Hematopoietic multipotent progenitor cell treated with erythropoietin and hydrocortisone succinate and interleukin-3 and kit ligand, for 4 days (in vitro differentiated cells): ENCODE measurements at places on chromosomes 3 and 15.

DNA sequence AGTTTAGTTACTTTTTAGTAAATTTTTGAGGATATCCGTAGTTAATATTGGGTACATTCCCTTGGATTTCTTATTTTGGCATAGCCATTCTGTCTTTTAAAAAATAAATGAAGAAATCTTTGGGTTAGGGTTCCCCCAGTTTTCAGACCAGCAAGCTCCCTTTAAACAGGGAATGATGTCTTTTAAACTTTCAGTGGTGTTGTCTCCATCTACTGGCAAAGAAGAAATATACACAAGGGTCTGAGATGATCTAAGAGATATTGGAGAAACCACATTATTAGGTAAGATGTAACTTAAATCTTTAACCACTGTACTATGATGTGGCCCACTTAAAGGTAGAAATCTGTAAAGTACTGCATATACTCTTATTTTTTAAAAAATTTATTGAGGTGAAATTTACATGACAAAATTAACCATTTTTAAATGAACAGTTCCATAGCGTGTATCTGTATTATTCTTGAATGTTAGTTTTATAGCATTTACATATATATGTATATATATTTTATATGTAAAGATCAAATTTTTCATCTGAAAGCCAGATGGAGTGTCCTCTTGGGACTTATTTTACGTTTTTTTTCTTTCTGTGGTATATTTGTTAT, 35.1 kb upstream of the EIF3J start:
- peak; percentile 77 for DNase-seq

DNA sequence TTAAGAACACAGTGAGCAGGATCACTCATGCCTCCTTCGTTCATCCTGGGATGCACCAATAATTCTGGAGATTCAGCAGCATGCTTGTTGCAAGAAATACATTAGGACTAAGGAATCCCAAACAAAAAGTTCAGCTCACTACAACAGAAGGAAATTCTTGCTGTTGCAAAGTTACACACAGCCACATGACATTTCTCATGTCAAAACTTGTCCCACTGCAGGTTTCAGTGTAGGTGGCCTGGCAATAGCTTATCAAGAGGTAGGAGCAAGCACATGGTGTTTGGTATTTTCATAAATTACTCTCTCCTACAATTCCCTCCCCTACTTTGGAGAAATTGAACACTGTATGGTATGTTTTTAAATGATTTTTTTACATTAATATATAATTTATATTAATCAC, 399.6 kb upstream of the EPHA3 start:
- no peak for DNase-seq

DNA sequence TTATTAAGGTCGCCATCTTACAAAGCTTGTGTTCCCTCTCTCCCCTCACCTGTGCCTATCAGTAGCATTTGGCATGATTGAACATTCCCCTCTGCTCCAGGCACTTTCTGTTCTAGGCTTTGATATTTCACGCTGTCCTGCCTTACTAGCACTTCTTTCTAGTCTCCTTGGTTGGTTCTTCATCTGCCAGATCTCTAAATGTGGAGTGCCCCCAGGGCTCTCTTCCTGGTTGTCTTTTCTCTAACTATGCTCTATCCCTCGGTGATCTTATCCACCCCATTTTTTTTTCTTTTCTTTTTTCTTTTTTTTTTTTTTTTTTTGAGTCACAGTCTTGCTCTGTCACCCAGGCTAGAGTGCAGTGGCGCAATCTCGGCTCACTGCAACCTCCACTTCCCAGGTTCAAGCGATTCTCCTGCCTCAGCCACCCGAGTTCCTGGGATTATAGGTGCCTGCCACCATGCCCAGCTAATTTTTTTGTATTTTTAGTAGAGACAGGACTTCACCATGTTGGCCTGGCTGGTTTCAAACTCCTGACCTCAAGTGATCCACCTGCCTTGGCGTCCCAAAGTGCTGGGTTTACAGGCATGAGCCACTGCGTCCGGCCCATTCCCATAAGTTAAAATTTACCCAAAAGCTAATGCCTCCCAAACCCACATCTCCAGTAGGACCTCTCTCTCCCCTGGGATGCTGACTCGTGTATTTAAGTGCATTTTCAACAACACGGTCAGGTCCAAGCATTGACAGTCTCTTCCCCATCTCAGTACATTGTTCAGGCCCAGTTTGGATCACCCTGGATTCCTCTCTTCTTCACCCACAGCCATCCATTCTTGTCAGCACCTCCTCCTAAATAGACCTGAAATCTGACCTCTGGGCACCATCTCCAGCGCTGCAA, 5.2 kb downstream of the NUSAP1 start:
- DNase-seq: no peak

- no peak for DNase-seq
These were observed 846.5 kb upstream of the ALCAM start for GRCh38 chr3:104520228-104520655.

DNA sequence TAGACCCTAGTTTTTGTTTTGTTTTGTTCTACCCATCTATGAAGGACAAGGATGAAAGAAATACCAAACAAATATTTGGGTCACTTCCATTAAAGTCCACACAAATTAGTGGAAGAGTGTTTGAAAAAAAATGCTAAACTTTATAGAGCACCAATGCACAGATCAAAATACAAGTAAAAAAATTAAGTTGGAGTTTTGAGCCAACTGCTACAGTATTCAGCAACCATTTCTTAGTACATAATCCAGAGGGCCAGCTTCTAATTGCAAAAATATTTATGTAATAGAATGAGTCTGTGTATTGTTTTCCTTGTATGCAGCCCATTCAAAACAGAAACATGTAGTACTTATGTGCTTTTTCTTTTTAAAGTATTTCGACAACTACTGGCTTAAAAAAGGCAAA, 121.1 kb downstream of the CBLB start:
- no peak for DNase-seq

DNA sequence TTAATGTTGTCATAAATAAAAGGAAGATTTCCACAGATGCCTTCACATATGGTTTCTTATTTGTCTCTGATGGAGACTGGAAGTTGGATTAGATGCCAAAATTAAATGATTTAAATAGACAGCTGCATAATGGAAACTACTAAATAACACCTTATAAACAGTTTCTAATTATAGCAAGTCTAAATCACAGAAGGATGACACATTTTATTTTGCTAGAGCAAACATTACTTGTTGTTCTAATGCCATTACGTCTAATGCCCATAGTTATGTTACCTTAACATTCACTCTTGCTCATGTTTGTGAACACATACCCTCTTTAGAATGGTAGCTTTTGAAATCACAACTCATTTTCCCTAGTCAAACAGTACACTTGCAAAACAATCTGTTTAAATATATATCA, 92.8 kb downstream of the ZIC4 start:
- DNase-seq: no peak

GRCh38 chr3:140204271-140204984, 269.4 kb downstream of the CLSTN2 start:
- DNase-seq: no peak

GRCh38 chr3:59595830-59596229, 546.0 kb upstream of the CFAP20DC start:
- DNase-seq: no peak

- no peak for DNase-seq
These were observed 285.5 kb downstream of the UBE2E2 start for GRCh38 chr3:23488618-23489017.

DNA sequence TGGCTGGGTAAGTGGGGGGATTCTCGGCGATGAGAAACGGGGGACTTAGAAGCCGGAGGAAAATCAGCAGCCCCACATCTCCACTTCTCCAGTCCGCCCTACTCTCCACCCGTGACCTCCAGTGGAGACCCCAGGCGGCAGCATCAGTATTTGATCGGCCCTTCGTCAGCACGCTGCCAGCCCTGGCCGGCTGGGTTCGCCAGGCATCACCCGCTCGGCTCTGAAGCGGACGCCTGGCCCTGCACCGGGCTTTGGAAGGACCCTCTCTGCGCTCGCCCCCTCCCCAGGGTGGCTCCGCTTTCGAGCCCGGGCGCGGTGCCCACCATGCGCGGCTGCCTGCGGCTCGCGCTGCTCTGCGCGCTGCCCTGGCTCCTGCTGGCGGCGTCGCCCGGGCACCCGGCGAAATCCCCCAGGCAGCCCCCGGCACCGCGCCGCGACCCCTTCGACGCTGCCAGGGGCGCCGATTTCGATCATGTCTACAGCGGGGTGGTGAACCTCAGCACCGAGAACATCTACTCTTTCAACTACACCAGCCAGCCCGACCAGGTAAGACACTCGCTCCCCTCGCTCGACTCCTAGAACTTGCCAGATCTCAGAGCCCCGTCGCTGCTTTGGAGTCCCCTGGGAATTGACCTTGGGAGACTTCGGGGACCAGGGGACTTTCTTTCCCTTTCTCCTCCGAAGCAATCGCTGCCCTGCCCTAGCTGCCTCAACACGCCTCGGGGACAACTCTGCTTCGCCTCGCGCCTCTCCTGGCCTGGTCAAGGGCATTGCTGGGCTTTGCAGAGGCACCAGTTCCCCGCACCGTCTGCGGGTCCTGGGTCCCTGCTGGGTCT, 561 bp downstream of the SIDT1 start:
- peak; percentile 62 for DNase-seq

- DNase-seq: no peak
These were observed 34.0 kb upstream of the SEMA4B start for GRCh38 chr15:90167121-90167520.

DNA sequence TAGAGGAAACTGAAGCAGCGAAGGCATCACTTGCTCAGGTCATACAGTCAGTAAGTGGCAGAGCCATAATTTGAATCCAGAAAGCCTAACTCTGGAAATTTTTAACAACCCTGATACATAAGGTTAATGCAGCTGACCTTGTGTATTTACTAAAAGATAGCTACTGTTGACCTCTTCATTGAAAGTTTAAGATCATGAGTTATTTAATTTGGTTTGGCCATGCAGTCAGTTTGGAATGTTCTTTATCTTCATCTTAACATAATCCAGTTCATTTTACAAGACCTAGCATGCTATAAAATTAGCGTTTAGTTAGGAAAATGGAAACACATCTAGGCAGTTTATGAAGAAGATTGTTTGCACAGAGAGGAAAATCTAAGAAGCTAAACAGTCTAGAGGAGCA, 240.9 kb downstream of the RBMS3 start:
- no peak for DNase-seq

DNA sequence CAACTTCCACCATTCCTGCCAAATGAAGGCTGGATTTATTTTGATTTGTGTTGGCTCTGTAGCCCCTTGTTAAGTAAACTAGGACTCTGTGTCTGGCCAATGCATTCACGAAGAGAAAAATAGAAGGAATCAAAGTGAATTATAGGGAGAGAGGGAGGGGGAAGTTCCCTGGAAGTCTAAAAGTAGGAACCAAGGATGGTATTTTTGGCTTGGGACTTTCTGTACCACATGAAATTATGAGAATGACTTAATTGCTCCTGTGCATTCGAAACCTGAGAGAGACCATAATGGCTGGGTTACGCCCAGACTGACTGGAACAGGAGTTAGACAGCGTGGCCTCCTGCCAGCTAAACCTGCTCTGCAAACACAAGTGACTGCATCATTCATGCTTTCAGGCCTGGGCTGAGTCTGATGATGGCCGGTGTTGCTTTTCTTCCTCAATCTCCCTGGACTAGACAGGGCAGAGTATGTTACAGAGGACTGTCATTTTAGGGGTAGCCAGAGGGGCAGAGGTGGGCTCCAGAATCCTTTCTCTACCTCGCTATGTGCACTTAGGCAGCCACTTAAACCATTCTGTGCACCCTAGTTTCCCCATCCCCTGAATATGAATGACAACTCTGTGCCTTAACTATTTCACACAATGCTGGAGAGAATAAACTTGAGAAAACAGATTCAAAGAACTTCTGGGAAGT, 58.9 kb downstream of the MYO1E start:
- DNase-seq: no peak

- no peak for DNase-seq
These were observed 72.0 kb downstream of the AKAP13 start for GRCh38 chr15:85452436-85452835.

GRCh38 chr3:138862924-138863775, 28.4 kb upstream of the PIK3CB start:
- peak; percentile 74 for DNase-seq

DNA sequence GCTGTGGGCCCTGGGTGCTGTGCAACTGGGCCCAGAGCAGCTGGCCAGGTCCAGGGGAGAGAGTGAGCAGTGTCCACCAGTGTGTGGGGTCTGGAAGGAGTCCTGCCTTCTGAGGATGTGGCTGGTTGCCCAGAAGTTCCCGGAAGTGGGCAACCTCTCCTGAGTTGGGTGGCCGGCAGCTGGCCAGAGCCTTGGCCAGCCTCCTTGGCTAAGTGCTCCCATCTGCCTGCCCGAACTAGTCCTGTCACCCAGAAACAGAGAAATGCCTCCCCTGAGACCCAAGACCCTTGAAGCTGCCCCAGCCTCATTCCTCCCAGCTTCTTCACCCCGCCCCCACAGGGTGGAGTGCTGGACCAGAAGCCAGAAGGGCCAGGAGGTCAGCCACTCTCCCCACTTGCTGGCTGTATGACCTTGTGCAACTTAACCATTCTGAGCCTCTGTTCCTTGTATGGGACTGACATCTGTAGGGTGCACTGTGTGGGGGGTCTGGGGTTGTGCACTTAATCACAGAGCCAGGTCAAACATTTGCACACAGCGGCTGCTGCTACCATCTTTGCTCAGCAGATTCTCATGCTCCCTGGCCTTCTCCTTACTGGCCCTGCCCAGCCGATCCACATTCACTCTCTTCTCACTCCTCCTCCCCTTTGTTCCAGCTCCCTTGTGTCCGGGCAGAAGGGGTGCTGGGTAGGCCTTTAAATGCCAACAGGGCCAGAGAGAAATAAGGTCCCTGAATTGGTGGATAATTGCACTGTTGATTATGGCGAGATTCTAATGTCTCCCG, 7.5 kb upstream of the ALAS1 start:
- no peak for DNase-seq

DNA sequence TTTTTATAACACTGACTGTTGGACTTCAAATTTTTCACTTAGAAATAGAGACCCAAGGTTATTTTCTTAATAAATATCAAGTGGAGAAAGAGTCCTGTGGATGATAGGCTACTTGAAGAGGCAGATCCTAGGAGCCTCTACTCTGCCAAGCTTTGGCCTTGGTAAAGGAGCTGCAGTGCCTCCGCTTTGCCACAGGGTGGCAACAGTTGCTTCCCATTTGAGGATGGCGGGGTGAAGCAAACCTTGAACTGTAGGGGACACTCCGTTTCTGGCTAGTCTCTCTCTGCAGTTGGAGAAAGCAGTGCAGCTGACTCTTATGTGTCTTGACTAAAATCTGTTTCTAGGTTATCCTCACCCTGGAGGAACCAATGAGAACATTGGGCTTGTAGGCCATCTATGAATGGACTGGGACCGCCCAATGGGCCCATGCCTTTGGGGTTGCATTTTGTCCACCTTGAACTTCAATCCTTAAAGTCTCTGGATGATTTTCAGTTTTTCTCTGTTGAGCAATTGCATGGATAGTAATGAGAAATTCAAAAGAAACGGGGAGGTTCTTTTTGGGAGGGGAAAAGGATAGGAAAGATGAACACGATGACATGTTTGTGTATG, 9.8 kb downstream of the SCG5 start:
- DNase-seq: peak; percentile 85

- peak; percentile 35 for DNase-seq
These were observed 1.8 kb downstream of the PIK3CA start for GRCh38 chr3:179149951-179150350.

GRCh38 chr15:81023483-81024264, 23.0 kb downstream of the TLNRD1 start:
- peak; percentile 59 for DNase-seq

GRCh38 chr3:67646586-67647234, 7.7 kb downstream of the SUCLG2 start:
- DNase-seq: no peak

- DNase-seq: no peak
These were observed 74.6 kb downstream of the TGFBR2 start for GRCh38 chr3:30680789-30681648.
